ENCODE measurements at places on chromosomes 2 and 18.
A peak's percentile ranks its signal among the peaks of the same experiment; 100 is the strongest.

- no peak for DNase-seq
These were observed 84.3 kb downstream of the GATA6 start for GRCh38 chr18:22253676-22254075.

GRCh38 chr18:63140997-63141777 lies 178.4 kb downstream of the BCL2 start:
- DNase-seq: no peak

DNA sequence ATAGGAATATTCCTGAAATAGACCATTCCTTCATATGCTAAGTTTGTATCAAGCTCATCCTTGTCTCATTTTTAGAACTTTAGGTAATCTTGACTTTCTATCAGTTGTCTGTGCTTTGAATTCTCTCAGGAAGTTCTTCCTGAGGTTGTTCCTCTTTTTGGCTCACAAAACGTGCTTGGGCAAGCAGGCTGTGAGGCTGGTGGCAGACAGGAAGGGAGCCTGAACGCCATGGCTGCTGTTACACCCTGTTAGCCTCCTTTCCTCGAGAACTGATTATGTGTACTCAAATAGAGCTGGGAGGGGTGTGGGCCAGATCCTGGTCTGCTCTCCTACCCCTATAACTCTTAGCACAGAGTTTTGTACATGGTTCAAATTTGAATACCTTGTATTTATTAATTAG lies 136.4 kb upstream of the CELF4 start:
- DNase-seq: no peak

DNA sequence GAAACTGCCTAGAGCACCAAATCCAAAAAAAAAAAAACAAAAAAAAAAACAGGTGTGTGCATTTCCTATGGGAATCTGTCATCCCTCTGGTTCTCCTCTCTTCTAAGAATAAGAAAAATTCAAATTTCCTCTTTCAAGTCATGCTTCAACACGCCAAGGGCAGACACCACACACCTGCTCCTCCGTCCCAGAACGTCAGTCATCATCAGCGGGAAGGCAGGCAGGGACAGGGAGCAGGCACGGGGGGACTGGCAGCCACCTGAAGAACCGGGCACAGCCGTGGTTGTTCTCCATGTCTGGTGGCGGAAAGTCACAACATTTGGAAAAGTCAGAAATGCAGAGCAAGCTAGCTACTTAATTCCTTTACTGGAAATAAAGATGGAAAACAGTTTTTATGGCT lies 214.8 kb downstream of the IKZF2 start:
- DNase-seq: no peak

DNA sequence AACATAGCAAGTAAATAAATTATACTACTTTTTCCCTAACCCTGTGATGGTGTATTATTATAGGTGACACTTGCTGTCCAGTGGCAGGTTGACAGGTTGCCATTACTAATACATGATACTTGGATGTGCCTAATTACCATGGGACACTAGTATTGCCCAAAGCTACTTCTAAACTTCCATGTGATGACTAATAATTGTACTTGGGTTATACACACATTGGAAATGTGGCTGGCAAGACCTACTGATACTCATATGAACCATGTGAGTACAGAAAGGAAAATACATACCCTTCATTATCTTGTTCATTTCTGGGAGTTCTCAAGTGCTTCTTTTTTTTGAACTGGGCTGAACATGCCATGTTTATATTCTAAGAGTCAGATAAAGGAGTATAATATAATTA lies 156.4 kb downstream of the IKZF2 start:
- DNase-seq: no peak

GRCh38 chr18:2538844-2539243 lies 32.5 kb downstream of the METTL4 start:
- no peak for DNase-seq

- no peak for DNase-seq
These were observed 199.5 kb upstream of the MEIS1 start for GRCh38 chr2:66235428-66235827.

- no peak for DNase-seq
These were observed 60.5 kb upstream of the TFPI start for GRCh38 chr2:187614756-187615155.

DNA sequence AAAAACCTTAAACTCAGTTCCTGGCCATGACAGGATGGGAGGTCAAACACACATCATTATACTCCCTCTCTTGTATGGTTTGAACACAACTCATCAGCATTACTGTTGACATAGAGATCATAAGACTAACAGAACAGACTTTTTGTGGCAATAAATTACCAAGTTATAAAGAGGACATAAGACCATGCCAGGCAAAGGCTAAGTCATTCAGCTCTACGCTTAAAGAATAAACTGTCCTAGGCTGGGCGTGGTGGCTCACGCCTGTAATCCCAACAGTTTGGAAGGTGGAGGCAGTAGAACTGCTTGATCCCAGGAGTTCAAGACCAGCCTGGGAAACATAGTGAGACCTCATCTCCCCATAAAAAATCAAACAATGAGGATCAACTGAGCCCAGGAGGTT lies 16.4 kb downstream of the NLRC4 start:
- DNase-seq: no peak

DNA sequence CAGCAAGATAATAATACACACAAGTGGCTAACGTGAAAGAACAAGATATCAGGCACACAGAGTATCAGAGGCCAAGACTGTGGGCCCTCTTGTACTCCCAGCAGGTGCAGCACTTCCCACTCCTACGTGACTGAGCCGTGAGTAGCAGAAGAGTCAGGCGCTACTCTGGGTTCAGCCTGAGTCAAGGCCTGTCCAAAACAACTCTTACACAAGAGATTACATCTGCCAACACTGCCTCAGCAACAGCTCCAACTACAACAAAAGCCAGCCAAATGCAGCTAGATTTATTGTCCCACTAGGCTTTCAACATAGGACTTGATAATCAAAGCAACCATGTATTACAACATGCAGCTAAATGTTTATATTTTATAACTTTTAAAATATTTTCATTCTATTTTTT lies 56.2 kb downstream of the ITSN2 start:
- DNase-seq: peak; percentile 93

GRCh38 chr2:73253400-73253799 lies 19.3 kb downstream of the CCT7 start:
- no peak for DNase-seq

DNA sequence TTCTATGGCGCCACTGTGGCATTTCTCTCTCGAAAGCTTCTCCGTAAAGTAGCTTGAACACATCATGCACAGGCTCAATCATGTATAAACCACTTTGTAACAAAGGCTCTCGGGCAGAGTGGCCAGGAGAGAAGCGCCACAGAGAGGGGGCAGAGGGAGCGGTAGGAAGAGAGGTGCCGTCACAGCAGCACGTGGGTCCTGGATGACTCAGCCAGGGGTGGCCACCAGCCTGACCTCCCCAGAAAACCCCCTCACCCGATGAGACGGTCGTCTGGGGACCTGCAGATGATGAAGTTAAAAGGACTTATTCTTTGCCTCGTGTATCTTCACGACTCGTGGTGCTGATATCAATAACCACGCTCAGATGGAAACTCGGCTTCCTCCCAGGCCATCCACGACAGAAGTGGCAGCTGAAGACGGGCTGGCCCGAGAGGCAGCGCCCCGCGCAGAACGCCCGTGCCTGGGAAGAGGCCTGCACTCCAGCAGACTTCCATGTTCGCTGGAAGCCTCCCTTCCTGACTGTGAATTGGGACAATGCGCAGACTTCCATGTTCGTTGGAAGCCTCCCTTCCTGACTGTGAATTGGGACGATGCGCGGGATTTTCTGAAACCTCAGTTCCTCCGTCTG lies 46.4 kb upstream of the MTCL1 start:
- DNase-seq: no peak

- no peak for DNase-seq
These were observed 47.7 kb downstream of the TMEM182 start for GRCh38 chr2:102809291-102810189.

DNA sequence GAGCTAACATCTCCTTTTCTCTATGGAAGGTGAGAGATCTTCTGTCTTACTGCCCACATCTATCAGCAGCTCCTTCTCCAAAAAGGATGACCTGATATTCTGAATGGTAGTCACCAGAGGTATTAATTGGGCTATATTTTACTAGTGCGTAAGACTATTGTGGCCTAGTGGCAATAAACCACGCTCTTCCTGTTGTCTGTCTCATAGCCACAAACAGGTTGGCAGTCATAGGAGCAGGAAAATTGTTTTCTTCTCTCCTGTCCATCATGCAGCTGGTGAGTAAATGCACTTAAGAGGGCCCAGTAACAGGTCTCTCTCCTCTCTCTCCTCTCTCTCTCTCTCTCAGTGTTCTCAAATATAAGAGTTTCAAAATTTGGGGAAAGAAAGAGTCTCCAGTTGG lies 856.8 kb upstream of the ACVR2A start:
- no peak for DNase-seq

DNA sequence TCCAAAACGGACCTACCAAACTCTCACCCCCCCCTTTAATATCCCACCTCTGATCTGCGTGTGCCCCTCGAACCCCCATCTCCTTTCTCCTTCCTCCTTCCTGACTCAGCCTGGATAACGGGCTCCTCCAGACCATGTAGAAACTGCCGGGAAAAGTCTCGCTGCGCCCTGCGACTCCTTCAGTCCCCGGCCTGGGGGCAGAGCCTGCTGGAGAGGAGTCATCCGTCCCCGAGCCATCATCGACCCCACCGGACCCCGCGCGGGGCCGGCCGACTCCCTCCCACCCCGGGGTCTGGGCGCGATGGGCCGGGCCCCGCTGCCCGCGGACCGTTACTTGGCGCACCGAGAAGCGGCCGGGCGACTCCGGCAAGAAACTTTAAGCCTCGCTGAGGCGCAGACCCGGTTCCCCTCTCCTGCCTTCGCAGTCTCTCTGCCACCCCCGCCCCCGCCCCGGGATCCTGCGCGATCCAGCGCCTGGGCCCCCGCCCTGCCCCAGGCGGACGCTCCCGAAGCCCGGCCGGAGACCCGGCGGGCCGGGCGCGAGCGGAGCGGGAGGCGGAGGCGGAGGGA lies 3.4 kb downstream of the ZEB2 start:
- no peak for DNase-seq

DNA sequence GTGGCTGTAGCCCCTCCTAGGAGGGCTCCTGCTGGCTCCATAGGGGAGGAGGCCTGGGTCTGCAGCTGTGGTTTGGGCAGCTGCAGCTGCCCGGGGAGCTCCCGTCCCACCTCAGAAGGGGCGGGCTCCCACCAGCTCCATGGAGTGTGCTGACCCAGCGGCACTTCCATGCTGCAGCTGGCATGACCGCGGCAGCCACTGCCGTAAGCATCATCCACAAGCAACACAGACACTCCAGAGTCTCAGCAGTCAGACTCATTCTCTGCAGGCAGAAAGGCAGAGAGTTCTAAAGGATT lies 660.1 kb upstream of the RAB6C start:
- DNase-seq: no peak

DNA sequence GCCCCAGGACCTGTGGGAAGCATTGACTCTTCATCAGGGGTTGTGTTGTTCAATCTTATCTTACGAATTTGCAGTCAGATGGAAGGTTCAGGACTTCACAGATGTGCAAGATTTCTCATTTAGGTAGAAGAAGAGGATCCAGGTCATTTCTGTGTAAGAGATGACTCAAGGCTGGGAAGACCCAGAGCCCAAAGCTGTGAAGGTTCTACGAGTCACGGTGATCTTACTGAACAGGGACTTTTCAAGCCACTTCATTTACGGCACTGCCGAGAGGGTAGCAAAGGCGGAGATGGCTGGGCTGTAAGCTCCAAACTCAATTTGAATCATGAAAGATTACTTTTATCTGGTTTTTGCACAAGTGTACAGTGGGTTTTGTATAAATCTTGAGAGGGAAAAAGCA lies 228.0 kb upstream of the MEX3C start:
- DNase-seq: no peak

DNA sequence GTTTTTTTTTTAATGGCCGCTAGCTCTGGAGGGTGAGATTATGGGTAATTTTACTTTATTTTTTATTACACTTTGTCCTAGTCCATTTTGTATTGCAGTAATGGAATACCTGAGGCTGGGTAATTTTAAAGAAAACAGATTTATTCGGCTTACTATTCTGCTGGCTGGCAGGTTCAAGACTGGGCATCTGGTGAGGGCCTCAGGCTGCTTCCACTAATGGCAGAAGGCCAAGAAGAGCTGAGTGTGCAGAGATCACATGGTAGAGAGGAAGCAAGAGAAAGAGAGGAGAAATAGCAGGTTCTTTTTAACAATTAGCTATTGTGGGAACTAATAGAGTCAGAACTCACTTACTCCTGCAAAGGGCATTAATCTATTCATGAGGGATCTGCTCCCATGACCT lies 52.4 kb upstream of the ARHGAP28 start:
- DNase-seq: no peak

- no peak for DNase-seq
These were observed 68.5 kb downstream of the CTIF start for GRCh38 chr18:48607056-48607984.

DNA sequence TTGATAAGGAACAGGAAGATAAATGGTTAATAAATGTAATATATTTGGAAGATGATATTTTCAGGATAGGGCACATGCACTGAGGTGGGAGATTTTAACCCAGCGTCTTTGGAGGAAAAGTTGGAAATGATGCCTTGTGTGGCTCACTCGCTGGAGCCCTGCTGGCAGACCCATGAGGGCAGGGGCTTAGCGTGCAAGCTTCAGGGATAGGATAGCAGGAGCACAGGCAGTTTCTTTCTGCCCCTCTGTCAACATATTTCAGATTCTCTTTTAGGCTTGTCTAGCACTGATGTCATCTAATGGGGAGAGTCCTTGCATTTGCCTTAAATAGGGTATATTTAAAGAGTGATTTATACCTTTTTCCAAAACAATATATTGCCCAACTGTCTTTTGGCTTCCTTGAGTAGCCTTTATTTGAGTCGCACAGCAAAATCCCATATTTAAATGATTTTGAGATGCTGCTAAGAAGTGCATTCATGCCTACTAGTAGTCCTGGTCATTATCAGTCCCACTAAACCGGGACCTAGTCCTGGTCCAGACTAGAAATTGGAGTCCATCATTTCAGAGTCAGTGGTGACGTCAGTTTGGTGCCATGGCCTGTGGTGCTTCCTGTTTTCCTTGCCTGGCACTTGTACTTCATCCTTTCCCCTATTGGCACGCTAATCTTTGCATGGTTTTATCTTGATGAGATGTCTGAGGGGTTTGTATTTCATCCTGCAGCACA lies 45.8 kb downstream of the SH3RF3 start:
- DNase-seq: no peak

GRCh38 chr2:226865710-226866109 lies 29.9 kb downstream of the RHBDD1 start:
- DNase-seq: no peak

DNA sequence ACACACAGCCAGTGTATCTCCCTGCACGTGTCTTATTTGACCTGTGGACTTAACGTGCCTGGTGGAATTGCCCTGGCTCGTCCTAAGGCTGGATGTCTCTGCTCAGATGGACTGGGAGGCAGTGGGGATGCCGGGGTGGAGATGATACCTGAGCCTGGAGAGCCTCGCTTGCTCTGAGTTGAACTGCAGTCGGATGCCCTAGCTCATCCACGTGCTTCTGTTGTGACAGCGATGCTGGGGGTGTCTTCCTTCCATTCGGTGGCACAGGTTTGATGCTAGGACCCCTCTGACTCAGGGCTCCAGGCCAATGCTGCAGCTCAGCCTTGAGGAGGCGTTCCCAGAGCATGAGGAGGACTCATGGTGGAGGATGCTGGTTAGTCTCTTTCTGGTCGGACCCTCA lies 117.6 kb downstream of the SH3RF3 start:
- DNase-seq: no peak

- DNase-seq: no peak
These were observed 136.7 kb upstream of the CXCR4 start for GRCh38 chr2:136254681-136255080.

GRCh38 chr2:19607931-19608771 lies 249.7 kb upstream of the OSR1 start:
- no peak for DNase-seq

All from sigmoid colon (tissue), 7 donors.